ENCODE measurements at places on chromosomes 11 and 22.

GRCh38 chr11:33040033-33040861, 875 bp downstream of the TCP11L1 start:
- DNase-seq = peak; percentile 40

DNA sequence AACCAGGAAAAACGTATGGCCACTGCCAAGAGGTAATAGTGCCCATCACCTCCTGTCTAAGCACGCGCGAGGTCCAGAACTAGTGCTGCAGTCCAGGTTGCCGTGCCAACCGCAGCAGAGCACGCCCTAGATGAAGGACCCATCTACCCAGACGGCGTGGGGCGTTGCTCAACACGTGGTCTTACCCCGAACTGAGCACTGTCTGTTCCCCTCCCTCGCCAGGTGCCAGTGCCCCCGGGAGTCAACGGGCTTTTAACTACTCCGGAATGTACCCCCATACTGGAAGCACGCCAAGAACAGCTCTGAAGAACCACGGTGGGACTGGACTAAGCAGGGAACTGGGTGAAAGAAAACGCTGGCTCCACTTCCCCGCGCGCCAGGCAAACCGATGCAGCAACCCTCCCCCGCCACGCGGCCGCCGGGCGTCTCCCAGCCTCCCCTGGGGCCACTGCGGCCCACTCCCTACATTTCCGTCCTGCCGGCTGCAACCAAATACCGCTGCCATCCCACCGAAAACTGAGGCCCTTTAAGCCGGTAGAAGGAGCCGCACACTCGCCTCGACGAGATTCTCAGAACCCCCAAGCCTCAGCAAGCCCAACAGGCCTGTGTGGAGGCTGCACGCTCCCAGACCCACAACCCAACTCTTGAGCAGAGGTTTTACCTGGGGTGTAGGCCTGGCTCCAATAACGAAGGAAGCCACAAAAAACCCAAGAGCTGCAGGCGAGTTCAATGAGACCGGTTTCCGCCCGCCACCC, at the start of gene HSPA8:
Gene HSPA8, minus strand, starts transcription at position 734 of the 755 bp plus-strand sequence. CDS start 812 bp downstream, outside the sequence.
- DNase-seq = peak; percentile 48

DNA sequence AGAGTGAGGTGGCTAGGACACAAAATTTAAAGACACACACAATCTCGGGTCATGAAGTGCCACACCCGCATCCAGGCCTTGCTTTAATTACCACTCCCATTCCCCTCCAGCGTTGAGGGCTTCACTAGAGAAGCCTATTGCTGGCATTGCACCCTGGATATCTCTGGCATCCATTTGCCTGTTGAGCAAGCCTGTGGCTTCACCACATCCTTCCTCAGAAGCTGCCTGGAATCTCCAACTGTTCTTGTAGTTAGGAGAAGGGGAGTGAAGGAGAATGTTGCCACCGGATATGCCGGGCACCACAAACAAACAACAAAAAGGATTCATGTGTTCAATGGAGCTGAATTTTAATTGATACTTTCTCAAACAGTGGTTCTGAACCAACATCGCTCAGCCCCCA, 34.4 kb upstream of the RCN1 start:
- peak; percentile 44 for DNase-seq

DNA sequence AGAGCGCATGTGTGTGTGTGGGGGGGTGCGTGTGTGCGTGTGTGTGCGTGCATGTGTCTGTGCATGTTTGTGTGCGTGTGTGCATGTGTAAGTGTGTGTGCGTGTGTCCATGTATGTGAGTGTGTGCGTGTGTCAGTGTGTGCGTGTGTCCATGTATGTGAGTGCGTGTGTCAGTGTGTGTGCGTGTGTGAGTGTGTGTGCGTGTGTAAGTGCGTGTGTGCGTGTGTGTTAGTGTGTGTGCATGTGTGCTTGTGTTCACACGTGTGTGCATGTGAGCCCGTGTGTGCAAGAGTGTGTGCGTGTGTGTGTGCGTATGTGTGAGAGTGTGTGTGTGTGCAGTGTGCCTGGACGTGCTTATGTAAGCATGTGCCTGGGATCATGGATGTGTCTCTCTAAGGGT, 14.7 kb upstream of the APOL6 start:
- no peak for DNase-seq

DNA sequence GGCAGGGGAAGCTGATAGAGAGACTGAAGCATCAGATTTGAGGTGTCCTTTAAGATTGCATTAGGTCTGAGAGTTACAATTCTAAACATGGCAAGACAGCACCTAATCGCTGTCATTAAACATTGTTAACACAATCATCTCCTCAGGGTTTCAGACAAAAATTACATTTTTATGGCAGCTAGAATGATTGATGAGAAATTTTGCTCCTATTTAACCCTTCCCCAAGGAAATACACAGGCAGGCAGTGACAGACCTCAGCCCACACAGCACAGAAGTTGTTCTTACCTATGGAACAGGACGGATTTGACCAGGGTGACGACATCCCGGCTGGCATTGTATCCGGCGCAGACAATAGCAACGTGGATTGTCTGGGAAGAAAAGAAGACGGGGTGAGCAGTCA, 294.3 kb downstream of the LARGE1 start:
- no peak for DNase-seq

GRCh38 chr11:61545921-61546320, 35.0 kb downstream of the SYT7 start:
- no peak for DNase-seq

DNA sequence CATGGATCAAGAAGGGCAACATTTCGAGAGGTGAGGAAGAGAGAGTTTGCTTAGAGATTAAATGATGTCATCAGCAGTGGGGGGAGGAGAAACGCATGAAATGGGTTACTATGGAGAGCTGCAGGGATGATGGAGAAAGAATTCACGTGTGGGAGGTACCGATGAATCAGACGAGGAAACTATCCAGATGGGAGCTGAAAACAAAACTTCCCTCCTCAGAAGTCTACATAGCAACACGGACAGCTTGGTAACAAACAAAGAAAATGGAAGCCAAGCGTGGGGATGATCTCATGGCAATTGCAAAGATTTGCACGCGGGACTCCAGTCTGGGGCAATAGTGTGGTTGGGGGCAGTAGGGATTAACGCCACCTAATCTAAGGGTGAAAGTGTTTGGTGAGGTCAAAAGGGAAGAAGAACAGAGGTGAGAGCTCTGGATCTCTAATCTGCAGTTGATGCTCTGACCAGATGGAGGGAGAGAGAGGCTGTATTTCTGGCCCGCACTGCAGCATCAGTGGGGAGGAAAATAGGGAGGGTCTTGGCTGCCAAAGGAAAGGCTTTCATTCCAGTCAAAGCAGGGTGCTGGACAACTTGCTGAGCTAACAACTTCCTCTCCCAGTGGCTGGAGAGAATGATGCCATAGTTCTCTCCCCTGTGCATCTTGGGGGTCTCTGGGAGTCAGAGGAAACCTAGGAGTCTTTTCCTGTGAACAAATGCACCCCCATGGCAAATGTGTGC, 43.4 kb upstream of the CSNK2A3 start:
- DNase-seq = no peak

GRCh38 chr22:30989474-30989873, 20.4 kb downstream of the TUG1 start:
- peak; percentile 90 for DNase-seq

DNA sequence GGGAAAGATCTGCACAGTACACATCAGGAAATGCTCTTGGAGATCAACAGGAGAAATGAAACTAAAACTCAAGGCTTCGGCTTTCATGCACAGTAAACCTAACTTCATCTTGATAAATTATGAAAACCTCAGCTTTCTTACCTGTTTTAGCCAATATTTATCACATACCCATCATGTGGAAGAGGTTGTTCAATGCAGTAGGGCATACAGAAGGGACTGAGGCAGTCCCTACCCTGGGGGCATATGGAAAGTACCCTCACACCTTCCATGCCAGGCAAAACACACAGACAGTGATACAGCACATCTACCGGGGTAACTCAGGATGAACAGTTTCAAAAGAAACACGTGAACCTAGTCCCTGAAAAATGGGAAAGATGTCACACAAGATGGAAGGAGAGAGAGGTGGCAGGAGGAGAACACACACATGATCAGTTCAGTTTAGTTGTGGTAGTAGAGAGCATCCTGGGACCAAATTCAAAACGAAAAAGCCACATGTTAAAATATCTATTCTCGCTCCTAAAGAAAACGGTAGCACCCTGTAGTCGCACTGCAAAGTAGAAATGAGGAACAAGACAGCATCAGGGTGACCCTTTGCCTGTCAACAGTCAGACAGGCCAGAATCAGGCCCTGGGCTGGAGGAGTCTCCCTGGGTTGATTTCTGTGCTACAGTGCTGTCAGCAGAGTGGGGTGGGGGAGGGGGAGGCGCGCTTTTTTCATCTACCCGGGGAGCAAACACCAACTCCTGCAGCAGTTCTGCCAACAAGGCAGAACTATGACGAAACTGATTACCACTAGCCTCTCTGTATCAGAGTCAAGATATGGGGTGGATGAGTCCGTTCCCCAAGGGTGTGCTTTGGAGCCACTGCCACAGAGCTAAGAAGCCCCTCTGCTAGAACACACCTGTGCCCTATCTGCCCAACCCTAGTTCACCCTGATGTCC, 1.3 kb downstream of the HIRA start:
- peak; percentile 69 for DNase-seq

- DNase-seq = no peak
Observed at GRCh38 chr11:119615882-119616196, 113.2 kb downstream of the NECTIN1 start.

GRCh38 chr11:134560066-134560465, 148.0 kb upstream of the B3GAT1 start:
- no peak for DNase-seq
